Vagina (tissue), 2 donors: ENCODE measurements at places on chromosomes 16 and 17.

DNA sequence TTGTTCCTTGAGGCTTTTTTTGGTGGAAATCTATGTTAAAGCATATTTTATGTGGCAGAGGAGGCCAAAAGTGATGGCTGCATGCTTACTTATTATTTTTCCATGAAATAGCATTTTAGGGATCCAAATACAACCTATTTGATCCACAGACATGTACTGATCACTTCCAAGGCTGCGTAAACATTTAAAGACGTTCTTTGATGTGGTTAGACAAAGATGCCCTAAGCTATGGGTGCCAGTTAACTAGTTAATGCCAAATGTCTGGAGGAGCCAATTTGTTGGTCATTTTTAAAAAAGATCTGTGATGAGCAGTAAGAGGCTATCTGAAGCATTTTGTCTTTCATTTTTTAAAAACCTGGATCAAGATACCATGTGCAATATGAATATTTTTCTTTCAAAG, 17.3 kb upstream of the PRKCA start:
- no peak for DNase-seq

DNA sequence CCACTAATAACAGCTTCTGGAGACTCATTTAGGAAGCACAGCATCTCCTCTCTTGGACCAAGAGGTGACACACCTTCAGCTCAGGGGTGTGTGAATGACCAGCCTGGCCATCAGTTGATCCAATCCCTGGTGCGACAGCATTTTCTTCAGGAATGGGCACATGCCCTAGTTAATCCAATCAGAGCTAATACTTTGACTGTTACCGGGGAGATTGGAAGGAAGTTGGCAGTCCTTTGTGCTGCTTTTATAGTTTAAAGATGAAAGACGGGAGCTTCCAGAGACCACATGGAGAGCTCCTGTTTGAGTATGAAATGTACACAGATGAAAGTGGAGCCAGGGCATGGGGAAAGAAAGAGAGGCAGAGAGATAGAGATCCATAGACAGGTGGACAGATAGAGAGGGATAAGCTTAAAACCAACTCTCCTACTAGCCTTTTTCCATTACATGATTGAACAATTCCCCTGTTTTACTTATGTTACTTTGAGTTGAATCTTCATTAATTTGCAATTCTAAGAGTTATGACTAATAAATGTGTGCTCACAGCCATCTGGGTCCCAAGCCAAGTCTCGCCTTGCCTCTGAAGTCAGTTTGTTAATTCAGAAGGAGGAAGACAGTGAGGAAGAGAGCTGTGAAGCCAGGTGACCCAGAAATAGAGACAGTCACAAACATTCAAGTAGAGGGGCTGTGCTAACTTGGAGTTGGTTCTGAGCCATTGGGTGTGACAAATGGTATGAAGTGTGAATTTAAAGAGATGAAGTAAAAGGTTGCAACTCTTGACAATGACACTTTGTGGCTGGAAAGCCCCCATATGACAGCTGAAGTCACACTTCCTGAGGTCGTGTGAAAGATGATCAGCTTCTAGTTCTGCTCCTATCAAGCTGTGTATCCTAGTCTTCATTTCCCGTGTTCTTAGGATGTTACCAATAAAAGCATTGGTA, 120.0 kb upstream of the GOT2 start:
- no peak for DNase-seq

DNA sequence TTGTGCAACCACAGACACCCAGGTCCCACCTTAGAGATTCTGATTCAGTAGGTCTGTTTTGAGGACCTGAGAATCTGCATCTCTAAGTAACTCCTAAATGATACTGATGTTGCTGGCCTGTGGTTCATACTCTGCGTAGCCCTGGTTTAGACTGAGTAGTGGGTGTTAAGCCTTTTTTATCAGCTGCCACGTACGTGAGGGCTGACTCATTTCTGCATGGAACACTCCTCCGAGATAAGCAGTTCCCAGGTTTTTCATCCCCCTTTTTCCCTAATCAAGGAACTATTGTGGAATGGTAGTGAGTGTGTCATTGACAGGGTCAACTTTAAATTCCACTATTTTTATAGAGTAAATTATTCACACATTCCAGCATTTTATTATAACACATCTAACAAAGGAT, 26.1 kb downstream of the CDRT4 start:
- DNase-seq = no peak

GRCh38 chr16:4788489-4788889, 344 bp upstream of the SEPTIN12 start:
- no peak for DNase-seq

DNA sequence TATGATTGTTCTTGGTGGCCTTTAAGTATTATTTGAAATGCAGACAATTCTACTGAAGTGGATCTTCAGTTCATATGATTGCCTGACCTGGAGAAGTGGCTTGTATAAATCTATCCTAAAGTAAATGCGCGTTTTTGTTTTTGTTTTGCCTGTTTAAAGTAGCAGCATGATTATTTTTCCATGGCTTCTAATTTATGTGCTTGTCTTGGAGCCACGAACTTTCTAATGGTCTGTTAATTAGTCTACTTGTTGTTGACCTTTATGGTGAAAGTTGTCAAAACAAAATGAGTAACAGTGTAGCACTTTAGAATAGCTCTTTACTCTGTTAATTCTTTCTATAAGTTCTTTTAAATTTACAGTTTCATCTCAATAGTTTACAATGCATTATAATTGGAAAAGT, 1.7 kb downstream of the PRKAR1A start:
- DNase-seq = no peak

- no peak for DNase-seq
Measured at GRCh38 chr16:9007177-9007794, 43.6 kb upstream of the USP7 start.

GRCh38 chr17:57543230-57543629, 201.9 kb downstream of the CCDC182 start:
- no peak for DNase-seq

GRCh38 chr17:17386094-17386800, 83.1 kb downstream of the NT5M start:
- DNase-seq = no peak

DNA sequence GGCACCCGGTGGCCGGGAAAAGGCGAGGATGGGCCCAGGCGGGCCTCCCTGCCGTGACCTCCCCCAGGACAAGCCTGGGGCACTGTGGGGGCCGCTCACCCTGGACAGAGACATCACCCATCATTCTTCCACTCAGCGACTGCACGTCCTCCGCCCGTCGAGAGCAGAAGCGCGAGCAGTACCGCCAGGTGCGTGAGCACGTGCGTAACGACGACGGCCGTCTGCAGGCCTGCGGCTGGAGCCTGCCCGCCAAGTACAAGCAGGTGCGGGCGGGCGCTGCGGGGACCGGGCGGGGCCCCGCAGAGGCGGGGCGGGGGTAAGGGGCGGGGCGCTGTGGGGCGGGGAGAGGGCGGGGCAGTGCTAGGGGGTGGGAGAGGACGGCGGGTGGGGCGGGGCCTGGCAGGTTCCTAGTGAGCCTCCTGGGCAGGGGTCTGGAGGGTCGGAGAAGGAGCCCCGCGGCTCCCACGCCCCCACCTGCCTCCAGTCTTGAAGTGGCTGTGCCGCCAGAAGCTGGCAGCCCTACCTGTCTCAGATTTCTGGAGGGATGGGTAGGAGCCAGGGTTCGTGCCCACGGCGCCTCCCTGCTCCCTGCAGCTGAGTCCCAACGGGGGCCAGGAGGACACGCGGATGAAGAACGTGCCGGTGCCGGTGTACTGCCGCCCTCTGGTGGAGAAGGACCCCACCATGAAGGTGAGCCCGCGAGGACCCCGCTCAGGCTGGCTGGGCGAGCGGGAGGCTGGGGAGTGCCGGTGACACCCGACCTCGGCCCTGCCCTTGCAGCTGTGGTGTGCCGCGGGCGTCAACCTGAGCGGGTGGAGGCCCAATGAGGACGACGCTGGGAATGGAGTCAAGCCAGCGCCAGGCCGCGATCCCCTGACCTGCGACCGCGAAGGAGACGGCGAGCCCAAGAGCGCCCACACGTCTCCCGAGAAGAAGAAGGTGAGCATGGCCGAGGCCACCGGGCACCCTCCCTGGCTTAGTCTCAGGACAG, 7.5 kb downstream of the NME3 start:
- DNase-seq = no peak

DNA sequence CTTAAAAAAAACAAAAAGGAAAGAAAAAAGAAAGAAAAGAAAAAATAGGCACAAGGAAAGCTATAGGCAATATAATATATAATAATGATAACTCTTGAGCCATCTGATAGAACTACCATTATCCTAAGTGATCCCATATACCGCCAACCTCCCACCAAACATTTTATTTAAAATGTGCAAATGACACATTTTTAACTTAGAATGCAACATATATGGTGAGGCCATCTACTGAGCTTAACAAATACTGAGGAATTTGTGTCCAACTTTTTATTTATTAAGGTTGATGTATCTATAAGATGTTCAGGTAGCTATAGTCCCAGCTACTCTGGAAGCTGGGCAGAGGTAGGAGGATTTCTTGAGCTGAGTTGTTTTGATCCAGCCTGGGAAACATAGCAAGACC, 14.4 kb upstream of the APPBP2 start:
- DNase-seq = no peak

DNA sequence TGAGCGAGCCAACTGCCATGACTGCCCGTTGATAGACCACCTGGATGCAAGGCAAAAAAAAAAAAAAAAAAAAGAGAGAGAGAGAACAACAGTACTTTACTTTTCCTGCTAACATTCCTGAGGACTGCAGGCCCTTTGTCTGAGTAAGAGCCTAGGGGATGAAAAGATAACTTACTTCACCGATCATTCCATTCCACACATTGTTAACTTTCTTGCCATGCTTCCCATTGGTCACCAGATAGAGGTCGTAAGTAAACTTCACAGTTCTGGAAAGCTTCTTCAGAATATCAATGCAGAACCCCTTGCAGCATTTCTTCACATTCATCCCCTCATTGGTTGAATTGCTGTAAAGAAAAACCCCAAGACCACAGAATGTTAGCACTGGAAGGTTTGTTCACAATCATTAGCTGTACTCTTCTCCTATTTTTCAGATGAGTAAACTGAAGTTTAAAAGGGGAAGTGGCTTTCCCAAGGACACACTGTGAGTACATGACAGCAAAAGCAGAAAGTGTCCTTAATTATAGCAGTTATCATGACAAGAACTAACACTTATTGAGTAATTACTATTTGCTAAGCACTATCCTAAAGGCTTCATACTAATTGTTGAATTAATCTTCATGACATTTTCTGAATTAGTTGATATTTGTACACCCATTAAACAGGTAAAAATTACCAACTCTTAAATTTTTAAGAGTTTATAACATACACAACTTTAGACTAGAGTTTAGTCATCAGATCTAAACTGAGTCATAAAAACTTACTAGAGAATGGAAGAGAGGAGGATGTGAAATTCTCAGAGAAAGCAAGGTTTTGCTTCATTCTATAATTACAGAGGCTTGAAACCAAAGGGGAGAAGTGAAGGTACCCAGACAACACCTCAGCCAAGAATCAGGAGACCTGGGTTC, 341.2 kb downstream of the GRIN2A start:
- no peak for DNase-seq

GRCh38 chr16:64872101-64872500, 249.8 kb downstream of the CDH11 start:
- DNase-seq = no peak

DNA sequence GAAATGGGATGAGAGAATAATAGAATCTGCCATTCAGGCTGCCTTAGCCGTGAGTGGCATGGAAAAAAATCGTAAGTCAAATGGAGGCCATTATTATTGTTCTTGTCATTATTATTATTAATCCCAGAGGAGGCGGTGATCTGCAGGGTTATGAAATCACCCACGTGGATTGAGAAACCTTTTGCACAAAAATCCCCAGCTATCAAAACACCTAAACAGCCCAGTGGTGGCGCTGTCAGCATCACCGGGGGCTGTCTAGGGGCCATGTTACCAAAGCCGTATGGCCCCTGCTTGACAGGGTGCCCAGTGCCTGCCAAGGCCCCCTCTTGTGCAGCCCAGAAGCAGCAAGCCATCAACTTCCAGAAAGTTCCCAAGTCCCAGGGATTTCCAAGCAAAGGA, 25.2 kb downstream of the CNGB1 start:
- no peak for DNase-seq

GRCh38 chr17:9905902-9906301, 831 bp upstream of the RCVRN start:
- DNase-seq = no peak

GRCh38 chr16:82302042-82302727, 132.2 kb upstream of the MPHOSPH6 start:
- no peak for DNase-seq

DNA sequence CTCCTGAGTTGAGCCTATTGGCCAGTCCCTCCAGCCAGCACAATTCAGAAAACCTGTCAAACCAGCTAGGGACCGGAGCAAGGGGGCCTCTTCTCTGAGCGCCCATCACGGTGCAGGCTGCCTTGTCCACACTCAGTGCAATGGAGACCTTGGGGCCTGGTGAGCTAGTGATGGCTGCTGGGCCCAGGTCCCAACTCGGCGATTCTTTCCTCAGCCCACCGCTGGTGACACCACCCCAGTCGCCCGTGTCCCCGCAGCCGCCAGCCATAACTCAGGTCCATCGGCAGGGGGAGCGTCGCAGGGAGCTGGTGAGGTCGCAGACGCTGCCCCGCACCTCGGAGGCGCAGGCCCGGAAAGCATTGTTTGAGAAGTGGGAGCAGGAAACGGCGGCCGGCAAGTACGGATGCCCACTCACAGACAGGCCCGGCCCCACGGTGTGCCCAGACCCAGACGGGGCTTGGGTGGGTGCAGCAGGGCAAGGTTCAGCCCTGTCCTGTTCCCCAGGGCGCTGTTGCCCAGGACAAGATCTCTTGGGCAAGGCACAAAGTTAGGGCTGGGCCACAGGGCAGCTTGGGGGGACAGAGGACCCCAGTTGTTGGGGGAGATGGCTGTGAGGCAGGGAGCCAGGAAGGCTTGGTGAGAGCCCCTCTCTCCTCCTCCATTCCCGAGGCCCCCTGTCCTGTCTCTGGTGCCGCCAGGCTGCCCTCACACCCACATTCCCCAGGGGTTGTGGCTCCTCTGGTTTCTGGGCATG, 10.8 kb downstream of the SMTNL2 start:
- no peak for DNase-seq

GRCh38 chr17:15184872-15185624, 80.1 kb downstream of the PMP22 start:
- DNase-seq = no peak

GRCh38 chr17:45020354-45021138, 30.9 kb downstream of the DCAKD start:
- DNase-seq = no peak

GRCh38 chr17:921161-921560, 58.4 kb downstream of the NXN start:
- DNase-seq = no peak

DNA sequence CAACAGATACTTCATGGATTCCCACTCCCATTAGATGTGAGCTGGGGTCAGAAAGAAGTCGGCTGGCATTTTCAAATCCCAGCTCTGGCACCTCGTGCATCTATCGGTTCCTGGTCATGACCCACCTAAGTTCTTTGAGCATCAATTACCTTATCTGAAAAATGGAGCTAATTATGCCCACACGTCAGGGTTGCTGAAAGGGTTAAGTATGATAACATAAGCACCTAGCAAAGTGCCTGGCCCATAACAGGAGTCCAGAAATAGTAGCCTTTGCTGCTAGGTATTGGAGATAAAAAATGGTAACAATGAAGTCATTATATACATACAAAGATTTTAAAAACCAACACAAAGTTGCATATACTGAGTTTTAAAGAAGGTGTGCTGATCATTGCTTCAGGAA, 14.1 kb upstream of the GNA13 start:
- no peak for DNase-seq

- no peak for DNase-seq
Measured at GRCh38 chr17:73575470-73576221, 68.6 kb downstream of the SDK2 start.
